ENCODE measurements at places on chromosomes 1 and 21. TPM values are rescaled to one million over a fixed set of nuclear protein-coding genes. Genes with fewer than 3 reads are reported as not detected.

Gene LCE1E
- not detected for polyA plus RNA-seq

Gene LCE1D
- polyA plus RNA-seq, result not detected

Gene NOTCH2NLA
- polyA plus RNA-seq, result 15.0 TPM

Gene OXCT2
- polyA plus RNA-seq, result 1.1 TPM

Gene FABP3
- 20.0 TPM for polyA plus RNA-seq

Gene CSF3R
- polyA plus RNA-seq, result 4.3 TPM

Gene GJA5
- polyA plus RNA-seq, result 27.5 TPM

Gene PTPRC
- polyA plus RNA-seq, result 16.4 TPM

Gene CFAP107
- not detected for polyA plus RNA-seq

Gene OR2T35
- not detected for polyA plus RNA-seq

Gene HCRTR1
- polyA plus RNA-seq, result not detected

Gene SPATA1
- 0.18 TPM for polyA plus RNA-seq

Gene RGS18
- polyA plus RNA-seq, result 2.5 TPM

Gene MROH7
- polyA plus RNA-seq, result 3.1 TPM

Gene RBP7
- 28.8 TPM for polyA plus RNA-seq

Gene PTCH2
- 14.0 TPM for polyA plus RNA-seq

Gene PROK1
- polyA plus RNA-seq, result 428 TPM

Gene TRIM62
- polyA plus RNA-seq, result 4.6 TPM

Gene PIAS3
- polyA plus RNA-seq, result 30.5 TPM

Gene VASH2
- 0.74 TPM for polyA plus RNA-seq
